Vagina (tissue), 2 donors: ENCODE measurements at places on chromosomes 4 and X.

DNA sequence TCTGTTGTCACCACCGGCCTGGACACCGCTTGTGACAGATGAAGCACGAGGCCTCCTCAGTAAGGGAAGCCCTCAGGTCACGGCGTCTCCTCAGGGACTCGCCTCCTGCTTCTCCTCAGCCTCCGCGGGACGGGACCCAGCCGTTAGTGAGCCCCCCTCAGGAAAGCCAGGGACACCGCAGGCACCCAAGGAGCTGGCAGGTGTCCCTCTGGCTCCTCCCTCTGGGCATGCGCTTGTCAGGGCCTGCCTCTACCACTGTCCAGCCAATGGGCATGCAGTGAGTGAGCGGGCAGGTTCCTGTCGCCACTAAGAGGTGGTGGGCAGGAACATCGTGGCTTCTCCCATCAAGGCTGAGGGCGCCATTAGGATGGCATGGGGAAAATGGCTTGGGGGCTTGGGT, 23.5 kb upstream of the CT55 start:
- DNase-seq: no peak
- no peak overlapping the region for H3K4me3 ChIP-seq
- no peak overlapping the region for H3K27ac ChIP-seq

DNA sequence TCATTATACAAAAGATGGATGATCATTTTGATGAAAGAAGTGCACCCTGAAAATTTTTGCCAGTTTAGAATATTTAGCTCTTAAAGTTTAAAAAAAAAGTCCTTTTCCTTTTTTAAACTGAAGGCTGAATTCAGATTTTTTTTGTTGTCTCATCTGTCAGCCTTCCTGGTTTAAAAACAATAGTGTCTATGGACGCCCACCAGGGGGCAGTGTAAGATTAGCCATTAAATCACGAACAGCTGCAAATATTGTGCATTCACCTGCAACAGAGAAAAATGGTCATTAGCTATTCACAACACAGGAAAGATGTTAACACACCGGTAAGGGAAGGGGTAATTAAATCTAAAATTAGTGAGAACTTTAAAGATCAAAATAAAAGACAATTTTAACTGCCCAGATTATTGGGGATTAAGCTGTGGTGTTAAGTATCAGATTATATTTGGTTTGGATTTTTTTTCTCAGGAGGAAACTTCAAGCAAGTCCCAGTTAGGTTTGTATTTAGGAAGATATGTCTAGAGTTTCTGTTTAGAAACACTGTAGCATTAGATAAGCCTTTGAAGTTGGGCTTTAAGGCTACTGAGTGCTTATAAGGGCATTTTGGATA, 4.4 kb upstream of the CXorf38 start:
- H3K4me3 ChIP-seq: no peak overlapping the region
- H3K27me3 ChIP-seq: no peaks in the 10 kb centered on the region
- H3K27ac ChIP-seq: no peak overlapping the region
- H3K4me1 ChIP-seq: peaks cover 8% of the 10 kb centered on the region

DNA sequence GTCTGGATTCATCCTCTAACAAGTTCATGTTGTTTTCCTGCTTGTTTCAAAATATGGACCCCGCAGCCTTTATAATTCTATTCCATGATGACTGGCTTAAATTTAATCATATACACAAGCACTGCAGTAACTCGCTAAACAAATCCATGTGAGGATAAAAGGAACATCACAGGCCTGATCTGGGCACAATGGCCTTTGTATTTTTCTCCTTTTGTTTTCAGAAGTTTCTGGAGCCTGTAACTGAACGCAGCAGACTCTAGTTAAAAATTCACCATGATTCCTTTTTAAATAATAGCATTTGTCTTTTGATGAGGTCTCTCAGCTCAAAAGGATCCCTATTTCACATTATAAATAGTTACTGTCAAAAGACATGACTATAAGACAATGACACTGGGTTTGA, 30.2 kb upstream of the TMEM184C start:
- H3K27me3 ChIP-seq: no peaks in the 10 kb centered on the region
- H3K27ac ChIP-seq: no peak overlapping the region
- no peak overlapping the region for H3K4me3 ChIP-seq
- H3K36me3 ChIP-seq: no peaks in the 10 kb centered on the region

GRCh38 chr4:15956179-15956850, 6.7 kb downstream of the FGFBP2 start:
- no peak overlapping the region for H3K4me3 ChIP-seq
- H3K4me1 ChIP-seq: no peaks in the 10 kb centered on the region
- H3K36me3 ChIP-seq: no peaks in the 10 kb centered on the region

GRCh38 chrX:11647138-11647537, 18.6 kb downstream of the ARHGAP6 start:
- H3K27ac ChIP-seq: no peak overlapping the region
- H3K36me3 ChIP-seq: no peaks in the 10 kb centered on the region
- no peaks in the 10 kb centered on the region for H3K4me1 ChIP-seq

- H3K4me3 ChIP-seq: no peak overlapping the region
- no peaks in the 10 kb centered on the region for H3K36me3 ChIP-seq
- DNase-seq: no peak
- H3K27me3 ChIP-seq: no peaks in the 10 kb centered on the region
- H3K4me1 ChIP-seq: peaks cover 18% of the 10 kb centered on the region
Observed at GRCh38 chr4:123616951-123617461, 220.4 kb downstream of the SPRY1 start.

GRCh38 chr4:27484216-27484615, 623.6 kb downstream of the STIM2 start:
- no peak for DNase-seq
- no peak overlapping the region for H3K27ac ChIP-seq
- no peaks in the 10 kb centered on the region for H3K4me1 ChIP-seq
- H3K36me3 ChIP-seq: no peaks in the 10 kb centered on the region

DNA sequence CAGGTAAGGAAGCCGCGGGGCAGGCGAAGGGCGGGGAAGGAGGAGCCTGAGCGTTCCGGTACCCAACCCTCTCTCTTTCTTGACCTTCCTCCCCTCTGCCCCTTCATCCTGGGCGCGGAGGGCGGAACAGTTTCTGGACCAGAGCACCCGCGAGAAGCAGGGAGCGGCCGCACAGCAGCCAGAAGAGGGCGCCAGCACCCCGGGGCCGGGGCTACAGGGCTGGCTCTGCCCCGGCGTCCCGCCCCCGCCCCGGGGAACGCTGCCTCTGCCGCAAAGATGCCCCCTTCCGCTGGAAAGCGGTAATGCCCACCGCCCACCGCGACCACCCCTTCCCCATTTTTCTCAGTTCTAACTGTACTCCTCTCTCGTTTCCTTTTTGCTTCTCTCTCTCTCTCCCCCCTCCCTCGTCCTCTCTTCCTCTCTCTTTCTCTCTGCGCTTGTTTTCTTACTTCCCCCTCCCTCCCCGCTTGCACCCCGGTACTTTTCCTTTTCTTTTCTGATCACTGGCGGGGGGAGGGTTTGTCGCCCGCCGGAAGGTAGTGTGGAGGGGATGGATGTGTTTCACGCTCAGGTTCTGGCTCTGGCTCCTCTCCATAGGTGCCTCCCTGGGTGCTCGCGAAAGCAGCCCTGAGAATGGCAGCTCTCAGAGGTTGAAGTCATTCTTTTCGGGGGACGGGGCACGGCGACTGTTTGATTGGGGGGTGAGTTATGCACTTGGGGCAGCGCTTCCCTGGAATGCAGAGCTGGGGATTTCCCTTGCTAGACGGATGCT, 13.1 kb upstream of the PRDM8 start:
- DNase-seq: no peak
- H3K27ac ChIP-seq: peak overlapping the region; percentile 89
- peaks cover 41% of the 10 kb centered on the region for H3K4me1 ChIP-seq
- peak overlapping the region; percentile 84 for H3K4me3 ChIP-seq
- no peaks in the 10 kb centered on the region for H3K36me3 ChIP-seq

GRCh38 chr4:174259580-174259979, 23.9 kb downstream of the FBXO8 start:
- no peak for DNase-seq
- H3K36me3 ChIP-seq: no peaks in the 10 kb centered on the region
- H3K27me3 ChIP-seq: no peaks in the 10 kb centered on the region

DNA sequence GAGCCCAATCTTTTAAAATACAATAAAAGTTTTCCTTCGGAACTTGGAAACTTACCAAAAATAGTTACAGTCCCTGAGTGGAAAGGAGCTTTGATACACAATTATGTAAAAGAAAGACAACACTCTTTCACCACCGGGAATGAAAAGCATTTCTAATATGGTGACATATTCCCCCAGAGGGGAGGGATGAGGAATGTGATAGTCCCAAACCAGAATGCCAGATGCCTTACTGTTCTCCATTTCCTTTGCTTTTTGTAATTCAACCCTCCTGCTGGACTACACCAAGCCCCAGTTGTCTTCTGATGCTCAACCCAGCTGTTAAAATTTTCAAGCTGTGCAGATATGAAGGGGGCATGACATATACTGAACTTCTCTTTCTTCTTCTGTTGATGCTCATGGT, 4.1 kb downstream of the PRIMPOL start:
- H3K36me3 ChIP-seq: no peaks in the 10 kb centered on the region
- DNase-seq: no peak
- H3K4me1 ChIP-seq: peaks cover 13% of the 10 kb centered on the region
- H3K27me3 ChIP-seq: no peaks in the 10 kb centered on the region

DNA sequence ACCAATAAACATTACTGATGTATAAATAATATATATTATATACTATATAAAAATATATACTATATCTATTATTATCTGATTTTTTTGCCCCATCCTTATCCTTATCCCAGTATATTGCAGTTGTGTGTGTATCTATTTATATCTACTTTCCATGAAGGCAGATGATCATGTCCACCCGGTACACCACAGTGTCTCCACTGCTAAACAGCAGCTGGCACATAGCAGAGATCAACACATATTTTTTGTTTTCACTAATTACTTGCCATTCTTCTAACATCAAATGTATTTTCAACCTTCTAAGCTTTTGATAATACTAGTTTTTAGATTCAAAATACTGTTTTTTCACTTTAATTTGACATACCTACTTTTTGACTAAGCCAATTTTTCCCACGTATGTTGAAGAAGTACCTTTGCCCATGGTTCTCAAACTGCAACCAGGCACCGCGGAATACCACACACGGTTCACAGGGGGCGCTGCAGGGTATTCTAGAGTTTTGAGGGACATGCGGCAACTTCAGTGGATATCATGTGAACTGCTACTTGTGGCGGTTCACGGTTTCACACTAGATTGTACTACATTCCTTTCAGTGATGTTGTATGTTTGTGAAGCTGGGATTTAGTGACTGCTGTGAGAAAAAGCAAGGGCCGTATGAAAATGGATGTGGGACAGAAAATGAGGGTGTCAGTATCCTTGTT, 182.5 kb upstream of the NPY2R start:
- H3K4me1 ChIP-seq: no peaks in the 10 kb centered on the region
- no peaks in the 10 kb centered on the region for H3K36me3 ChIP-seq
- no peak overlapping the region for H3K27ac ChIP-seq
- H3K4me3 ChIP-seq: no peak overlapping the region

- no peak overlapping the region for H3K4me3 ChIP-seq
- H3K36me3 ChIP-seq: no peaks in the 10 kb centered on the region
- no peaks in the 10 kb centered on the region for H3K27me3 ChIP-seq
- H3K4me1 ChIP-seq: no peaks in the 10 kb centered on the region
Observed at GRCh38 chr4:83771113-83771705, 235.3 kb downstream of the GPAT3 start.

GRCh38 chrX:11672213-11672612, 6.5 kb upstream of the ARHGAP6 start:
- H3K27ac ChIP-seq: no peak overlapping the region
- H3K4me1 ChIP-seq: no peaks in the 10 kb centered on the region
- H3K4me3 ChIP-seq: no peak overlapping the region
- DNase-seq: no peak

DNA sequence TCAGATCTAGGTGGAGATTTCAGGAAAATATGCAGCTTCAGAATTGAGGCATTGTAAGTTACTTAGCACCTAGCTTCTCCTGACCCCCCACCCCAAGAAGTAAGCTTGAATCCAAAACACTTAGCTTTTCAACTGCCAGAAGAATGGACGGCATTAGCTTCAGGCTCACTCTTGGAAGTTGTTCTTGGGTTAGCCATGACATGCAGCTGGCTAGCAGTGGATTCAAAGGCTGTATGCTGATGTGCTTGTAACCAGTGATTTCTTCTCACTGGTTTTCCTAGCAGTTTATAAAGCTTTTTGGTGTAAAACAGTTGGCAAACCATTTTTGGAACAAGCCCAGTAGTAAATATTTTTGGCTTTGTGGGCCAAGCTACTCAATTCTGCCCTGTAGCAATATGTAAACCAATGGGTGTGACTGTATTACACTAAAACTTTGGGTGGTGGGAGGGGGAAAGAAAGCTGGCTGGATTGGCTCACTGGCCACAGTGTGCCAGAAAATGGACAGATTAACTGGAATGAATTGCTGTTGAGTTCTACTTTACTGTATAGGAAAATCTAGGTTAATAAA, 85.6 kb downstream of the SHROOM2 start:
- no peaks in the 10 kb centered on the region for H3K4me1 ChIP-seq
- no peaks in the 10 kb centered on the region for H3K36me3 ChIP-seq
- no peak for DNase-seq

DNA sequence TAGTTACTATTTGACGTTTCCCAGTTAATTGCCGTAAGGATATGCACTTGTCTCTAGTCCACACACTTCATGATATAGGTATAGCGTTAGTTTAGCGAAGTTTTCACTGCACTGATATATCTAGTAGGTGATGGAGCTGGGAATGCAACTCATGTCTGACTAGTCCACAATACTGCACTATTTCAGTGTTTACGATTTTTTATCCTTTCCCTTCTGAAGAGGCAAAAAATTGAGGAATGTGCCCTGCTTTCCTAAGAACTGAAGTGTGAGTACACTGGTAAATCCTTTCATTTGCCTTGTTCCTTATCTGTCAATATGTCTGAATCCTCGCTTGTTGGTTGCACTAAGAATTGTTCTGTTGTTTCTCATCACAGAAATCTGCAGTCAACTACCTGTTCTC, 1.0 kb downstream of the RPL36A start:
- no peaks in the 10 kb centered on the region for H3K27me3 ChIP-seq
- H3K4me1 ChIP-seq: peaks cover 4% of the 10 kb centered on the region
- DNase-seq: no peak

DNA sequence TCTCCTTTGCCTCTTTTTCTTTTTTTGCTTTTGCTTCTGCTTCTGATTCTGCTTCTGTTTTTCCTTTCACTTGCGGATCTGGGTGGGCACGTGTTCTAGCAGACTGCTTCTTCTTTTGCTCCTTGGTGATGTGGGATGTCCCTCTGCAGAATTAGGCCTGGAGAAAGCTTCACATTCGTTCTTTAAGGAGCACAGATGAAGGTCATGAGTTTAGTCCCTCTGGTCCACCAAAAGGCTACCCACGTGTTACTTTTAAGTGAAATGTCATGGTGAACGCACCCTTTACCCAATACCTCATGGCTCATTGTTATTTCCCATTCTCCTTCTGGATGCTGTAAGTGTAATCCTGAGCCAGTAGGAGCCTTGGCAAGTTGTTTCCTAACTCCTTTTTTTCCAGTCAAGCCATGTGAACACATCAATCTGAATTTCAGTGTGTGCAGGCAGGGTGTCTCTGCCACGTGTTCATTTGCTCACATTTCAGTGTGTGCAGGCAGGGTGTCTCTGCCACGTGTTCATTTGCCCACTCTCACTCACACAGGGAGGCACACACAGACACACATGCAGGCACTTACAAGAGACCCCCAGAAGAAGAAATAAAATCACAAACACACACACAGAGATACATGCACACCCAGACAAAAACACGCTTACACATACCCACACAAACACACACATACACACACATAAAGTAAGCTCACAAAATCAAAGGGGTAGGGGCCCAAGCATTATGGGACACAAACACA, 36.9 kb downstream of the NBDY start:
- no peaks in the 10 kb centered on the region for H3K36me3 ChIP-seq
- no peaks in the 10 kb centered on the region for H3K27me3 ChIP-seq
- peak overlapping the region; percentile 21 for H3K27ac ChIP-seq
- H3K4me1 ChIP-seq: peaks cover 47% of the 10 kb centered on the region
- DNase-seq: peak; percentile 70
